NCI-H1417 treated with DMSO at 0.1 percent for 48 hours (cell line): ENCODE measurements at places on chromosomes 4 and X.

GRCh38 chr4:116849620-116850019 lies 235.8 kb downstream of the TRAM1L1 start:
- no peak for DNase-seq

GRCh38 chr4:40454816-40455215 lies 119.7 kb downstream of the CHRNA9 start:
- DNase-seq = no peak

- DNase-seq = no peak
These were observed 61.8 kb downstream of the BRWD3 start for GRCh38 chrX:80747832-80748231.

DNA sequence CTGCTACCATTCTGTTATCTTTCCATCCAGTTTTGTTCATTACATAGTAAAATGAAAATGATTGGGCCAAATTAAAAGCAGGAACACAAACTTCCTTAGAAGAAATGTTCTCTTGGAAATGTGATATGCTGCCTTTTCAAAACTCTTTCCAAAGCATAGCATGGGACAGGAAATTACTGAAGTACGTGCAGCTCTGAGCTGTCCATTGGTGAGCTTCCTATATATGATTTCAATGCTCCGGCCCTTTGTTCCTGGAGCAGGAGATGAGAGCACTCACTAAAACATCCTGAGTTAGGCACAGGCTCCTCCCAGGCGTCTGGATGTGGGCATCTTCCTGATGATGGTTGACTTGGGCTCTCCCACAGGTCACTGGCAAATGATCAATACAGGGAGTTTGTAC lies 33.0 kb upstream of the ANXA3 start:
- DNase-seq = no peak

- no peak for DNase-seq
These were observed 15.5 kb upstream of the DCTD start for GRCh38 chr4:182932651-182933050.
